ENCODE measurements at places on chromosomes 1 and 21.

GRCh38 chr1:89383185-89383584 is 19.3 kb downstream of the GBP6 start:
- DNase-seq, result no peak

DNA sequence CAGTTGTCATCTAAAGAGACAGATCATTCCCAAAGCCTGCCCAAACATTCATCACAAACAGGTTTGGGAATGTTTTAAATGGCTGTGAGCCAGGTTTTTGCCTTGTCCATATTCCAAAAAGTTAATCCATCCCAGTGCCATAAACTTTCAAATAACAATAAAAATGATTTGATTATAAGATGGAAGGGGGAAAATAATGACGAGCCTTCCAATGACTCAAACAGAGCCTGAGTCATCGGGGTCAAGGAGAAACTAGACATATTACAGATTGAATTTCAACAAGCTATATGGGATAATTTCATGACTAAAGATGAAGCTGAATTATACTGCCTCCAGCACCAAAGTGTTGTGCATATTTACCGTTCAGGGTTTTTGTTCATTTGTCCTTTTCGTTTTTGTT is 195.8 kb upstream of the PKN2 start:
- DNase-seq, result no peak

GRCh38 chr1:90000934-90001676 is 6.2 kb downstream of the ZNF326 start:
- DNase-seq, result no peak

DNA sequence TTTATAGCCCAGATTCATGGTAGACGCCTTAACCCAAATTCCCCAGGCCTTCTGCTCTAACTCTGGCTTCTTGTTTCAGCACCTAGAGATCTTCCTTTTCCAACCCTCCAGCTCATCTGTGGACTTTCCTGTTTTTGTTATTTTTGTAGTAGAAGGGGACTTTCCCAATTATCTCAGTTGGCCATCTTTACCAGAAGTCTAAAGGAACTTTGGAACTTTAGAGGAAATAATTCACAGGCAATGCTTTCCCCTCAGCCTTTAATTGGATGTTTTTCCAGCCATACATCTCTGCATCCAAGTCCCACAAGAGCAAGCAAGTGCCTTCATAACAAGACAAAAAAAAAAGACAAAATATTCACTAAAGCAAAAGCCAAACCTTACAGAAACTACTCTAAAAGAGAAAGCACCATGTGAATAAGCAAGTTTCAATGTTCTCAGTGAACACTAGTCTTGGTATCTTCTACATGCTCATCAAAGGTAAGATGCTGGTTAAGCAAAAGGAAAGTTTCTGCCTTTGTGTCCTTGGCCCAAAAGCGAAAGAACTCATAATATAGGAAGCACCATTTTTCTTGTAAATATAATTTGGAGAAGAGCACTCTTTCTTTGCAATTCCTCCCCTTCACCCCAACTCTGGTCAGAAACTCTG is 377.3 kb downstream of the SETD4 start:
- no peak for DNase-seq

GRCh38 chr1:15627343-15627988 is 10.2 kb downstream of the DDI2 start:
- no peak for DNase-seq

- no peak for DNase-seq
These were observed 4.2 kb downstream of the GOLPH3L start for GRCh38 chr1:150692720-150693119.

GRCh38 chr1:93556291-93556690 is 108.4 kb downstream of the FNBP1L start:
- peak; percentile 84 for DNase-seq

GRCh38 chr21:31913182-31913608 is 40.4 kb downstream of the HUNK start:
- DNase-seq, result no peak

DNA sequence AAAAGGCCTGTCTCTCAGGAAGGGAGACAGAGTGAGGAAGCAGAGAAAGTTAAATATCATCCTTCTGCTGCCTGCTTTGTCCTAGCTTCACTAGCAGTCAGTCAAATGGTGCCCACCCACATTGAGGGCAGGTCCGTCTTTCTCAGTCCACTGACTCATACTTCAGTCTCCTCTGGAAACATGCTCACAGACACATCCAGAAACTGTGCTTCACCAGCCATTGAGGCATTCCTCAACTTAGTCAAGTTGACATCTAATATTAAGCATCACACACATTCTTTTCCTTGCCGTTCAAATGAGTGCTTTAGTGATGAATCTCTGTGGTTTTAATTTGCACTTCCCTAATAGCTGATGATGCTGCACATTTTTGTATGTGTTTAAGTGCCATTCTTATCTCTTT is 777.8 kb upstream of the PRMT6 start:
- DNase-seq, result no peak

GRCh38 chr21:19844334-19844733 is 1153.9 kb upstream of the NCAM2 start:
- peak; percentile 14 for DNase-seq

- no peak for DNase-seq
These were observed 761 bp downstream of the TNNT2 start for GRCh38 chr1:201376464-201377374.

GRCh38 chr1:99062192-99062591 is 57.5 kb upstream of the PLPPR5 start:
- DNase-seq, result no peak

- no peak for DNase-seq
These were observed at the start of gene LCK for GRCh38 chr1:32250893-32251716. Gene LCK, plus strand, starts transcription at chr1:32251265. Its CDS starts 23,065 bp downstream, at chr1:32274330.

DNA sequence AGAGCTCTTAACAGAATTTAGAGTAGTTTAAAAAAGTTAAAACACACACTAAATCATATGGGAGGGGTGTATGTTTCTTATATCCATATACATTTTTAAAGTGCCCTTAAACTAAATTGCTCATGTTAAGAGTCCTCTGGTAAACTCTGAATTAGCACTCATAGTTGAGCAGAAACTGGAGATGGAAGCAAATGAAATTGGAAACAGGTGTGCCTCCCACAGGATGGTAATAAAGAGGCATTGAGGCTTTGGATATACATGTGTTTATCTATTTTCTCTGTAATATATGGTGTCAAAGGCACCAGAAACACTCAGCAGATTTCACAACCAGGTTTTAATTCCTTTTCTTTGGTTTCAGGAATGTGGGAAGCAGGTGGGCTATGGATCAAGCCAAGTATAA is 188.6 kb downstream of the HS2ST1 start:
- DNase-seq, result peak; percentile 28

DNA sequence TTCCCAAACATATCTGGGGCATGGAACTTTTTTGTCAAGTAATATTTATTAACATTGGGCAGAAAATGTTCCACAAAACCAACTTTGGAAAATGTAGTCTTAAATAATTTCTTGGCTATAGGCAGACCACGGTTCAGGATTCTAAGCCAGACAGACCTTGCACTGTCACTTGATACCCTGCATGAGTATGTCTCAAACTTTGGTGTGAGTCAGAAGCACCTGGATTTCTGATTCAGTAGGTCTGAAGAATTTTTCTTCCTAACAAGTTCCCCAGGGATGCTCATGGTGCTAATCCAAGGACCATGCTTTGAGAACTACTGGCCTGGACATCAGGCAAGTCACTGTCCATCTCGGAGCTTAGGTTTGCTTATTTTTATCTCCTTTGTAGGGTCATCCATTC is 562.0 kb downstream of the PLPP3 start:
- DNase-seq, result no peak

DNA sequence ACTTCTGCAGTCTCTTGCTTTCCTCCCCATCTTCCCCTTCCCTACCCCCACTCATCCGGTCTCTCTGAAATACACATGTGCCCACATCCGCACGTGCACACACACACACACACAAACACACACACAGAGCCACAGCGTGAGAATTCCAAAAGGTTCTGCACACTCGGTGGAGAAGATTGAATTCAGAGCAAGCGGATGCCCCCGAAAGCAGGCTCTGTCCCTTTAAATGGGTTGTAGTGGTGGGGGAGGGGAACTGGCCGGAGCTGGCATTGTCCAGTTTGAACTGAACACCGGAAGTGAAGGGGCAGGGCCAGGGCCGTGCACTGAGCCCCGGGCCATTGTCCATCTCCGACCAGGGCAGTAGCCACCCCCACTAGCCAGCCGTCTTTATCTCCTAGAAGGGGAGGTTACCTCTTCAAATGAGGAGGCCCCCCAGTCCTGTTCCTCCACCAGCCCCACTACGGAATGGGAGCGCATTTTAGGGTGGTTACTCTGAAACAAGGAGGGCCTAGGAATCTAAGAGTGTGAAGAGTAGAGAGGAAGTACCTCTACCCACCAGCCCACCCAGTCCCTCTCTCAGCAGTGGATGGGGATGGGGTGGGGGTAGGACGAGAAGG is 1.3 kb upstream of the LIN28A start:
- DNase-seq, result no peak

DNA sequence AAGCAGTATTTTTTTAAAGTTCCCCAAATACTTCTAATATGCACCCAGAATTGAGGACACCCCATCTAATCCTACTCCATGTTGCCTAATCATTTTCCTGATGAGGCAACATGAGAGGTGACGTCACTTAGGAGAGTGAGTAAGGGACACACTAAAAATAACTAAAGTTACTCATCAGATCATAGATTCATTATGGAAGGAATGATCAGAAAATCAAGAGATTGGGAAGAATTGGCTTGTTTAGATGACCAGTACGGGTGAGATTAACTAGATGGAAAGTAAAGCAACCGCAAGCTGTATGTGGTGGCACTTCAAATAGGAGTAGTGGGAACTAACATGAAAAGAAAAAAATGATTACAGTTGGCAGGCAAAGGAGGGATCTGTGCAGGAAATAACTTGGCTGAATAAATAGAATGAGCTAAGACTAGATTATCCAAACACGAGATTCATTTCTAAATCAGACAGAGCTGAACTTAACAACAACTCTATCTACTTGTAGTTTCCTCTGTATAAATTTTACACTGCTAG is 61.4 kb upstream of the CXADR start:
- no peak for DNase-seq

DNA sequence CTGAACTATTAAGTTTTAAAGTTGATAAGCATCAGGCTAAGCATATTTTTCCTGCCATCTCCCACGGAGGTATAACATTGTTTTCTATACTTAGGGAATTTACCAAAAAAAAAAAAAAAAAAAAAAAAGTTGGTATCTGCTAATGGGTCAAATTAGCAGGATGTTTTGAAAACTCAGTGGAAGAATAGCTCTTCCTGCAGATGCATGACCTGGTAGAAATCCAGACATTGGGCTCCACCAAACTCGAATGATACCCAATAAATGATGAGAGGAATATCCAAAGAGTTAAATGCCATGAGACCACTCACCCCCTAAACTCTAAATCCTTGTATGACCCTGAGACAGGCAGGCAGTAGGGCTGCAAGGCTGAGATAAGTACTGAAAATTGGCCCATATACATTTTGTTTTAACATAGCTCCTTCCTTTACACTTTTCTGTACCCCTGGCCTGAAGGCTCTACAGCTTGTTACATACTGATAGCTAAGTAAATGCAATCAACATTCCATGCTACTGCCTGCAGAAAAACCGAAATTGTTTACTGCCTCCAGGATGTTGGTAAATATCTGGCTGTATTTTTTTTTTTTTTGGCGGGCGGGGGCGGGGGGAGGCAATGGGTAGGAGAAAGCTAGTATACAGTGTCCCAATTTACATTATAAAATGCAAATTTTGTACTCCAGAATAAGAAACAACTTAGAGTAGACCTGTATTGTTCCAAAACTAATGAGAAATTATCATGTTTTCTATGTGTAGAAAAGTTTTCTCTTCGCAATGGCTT is 57.6 kb downstream of the NFIA start:
- DNase-seq, result no peak

DNA sequence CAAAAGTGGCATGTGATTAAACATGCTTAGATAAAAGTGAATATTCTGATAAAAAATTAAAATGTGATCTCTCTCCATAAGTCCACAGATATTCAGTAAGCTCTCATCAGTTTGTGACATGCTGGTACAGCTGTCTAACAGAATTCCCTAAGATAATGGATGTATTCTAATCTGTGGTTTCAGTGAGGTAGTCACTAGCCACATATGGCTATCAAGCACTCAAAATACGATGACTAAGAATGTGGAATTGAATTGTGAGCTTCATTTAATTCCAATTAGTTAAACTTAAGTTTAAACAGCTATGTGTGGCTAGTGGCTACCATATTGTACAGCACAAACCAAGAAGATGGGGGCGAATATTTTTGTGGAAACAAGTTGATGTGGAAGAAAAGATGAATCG is 4.1 kb upstream of the REG4 start:
- DNase-seq, result no peak

DNA sequence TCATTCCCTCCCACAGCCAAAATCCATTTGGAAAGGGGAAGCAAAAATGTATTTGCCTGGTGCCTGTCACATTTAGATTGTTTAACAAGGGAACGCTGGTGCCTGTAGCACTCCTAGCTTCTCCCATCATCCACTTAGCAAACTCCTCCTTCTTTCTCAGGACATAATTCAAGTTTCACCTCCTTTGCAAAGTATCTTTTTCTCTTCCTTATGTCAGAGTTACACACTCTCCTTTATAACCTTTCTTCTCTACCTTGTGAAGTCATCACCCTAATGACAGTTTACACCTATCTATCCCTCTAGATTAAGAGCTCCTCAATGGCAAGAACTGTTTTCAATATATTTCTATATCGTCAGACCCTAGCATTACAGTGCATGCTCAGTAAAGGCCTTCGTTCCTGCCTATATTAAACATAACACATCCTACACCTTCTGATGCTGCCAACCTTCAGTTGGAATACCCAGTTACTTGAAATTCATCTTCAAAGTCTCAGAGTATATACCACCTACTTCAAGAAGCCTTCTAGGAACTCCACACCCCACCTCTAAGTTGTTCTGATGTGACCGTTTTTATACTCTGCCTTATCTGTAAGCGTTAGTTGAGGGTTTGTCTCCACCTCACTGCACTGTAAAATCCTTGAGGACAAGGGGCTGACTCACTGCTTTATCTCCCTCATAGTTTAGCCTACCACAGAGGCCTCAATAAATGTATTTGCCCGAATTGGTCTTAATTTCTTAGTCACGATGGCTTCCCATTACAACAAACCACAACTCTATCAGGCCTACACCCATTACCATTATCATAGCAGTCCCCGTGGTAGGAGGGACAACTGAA is 1.0 kb upstream of the EPS15 start:
- DNase-seq, result no peak

GRCh38 chr21:37206496-37206895 is 60.6 kb downstream of the VPS26C start:
- DNase-seq, result no peak

- DNase-seq, result no peak
These were observed 97.7 kb downstream of the TMEM53 start for GRCh38 chr1:44576456-44577150.

All from NCI-H1105 treated with DMSO at 0.1 percent for 48 hours (cell line).